ENCODE measurements at places on chromosomes 4 and X. TPM values are rescaled to one million over a fixed set of nuclear protein-coding genes. Genes with fewer than 3 reads are reported as not detected.

RAB40A gene
- 0.11 TPM for total RNA-seq

POLN gene
- total RNA-seq = 1.4 TPM

SMIM43 gene
- not detected for total RNA-seq

MAGEB17 gene
- total RNA-seq = not detected

GDPD2 gene
- total RNA-seq = not detected

RADX gene
- 8.5 TPM for total RNA-seq

OTC gene
- total RNA-seq = not detected

GYPE gene
- 4.0 TPM for total RNA-seq
